ENCODE measurements at places on chromosomes 7 and 10. TPM values are rescaled to one million over a fixed set of nuclear protein-coding genes. Genes with fewer than 3 reads are reported as not detected.

- peaks cover 6% of the 10 kb centered on the region for H3K4me1 ChIP-seq
- DNase-seq = no peak
- H3K27me3 ChIP-seq = no peaks in the 10 kb centered on the region
- no peaks in the 10 kb centered on the region for H3K36me3 ChIP-seq
These were observed 383.0 kb downstream of the HPSE2 start for GRCh38 chr10:98852686-98853085.

- DNase-seq = no peak
- H3K27ac ChIP-seq = no peak overlapping the region
- peaks cover 19% of the 10 kb centered on the region for H3K4me1 ChIP-seq
- no peaks in the 10 kb centered on the region for H3K27me3 ChIP-seq
- H3K4me3 ChIP-seq = no peak overlapping the region
These were observed 4.1 kb upstream of the SFR1 start for GRCh38 chr10:104117839-104118323.

GRCh38 chr7:57425969-57426628 lies 23.9 kb upstream of the ZNF716 start:
- no peak overlapping the region for H3K27ac ChIP-seq
- peaks cover 46% of the 10 kb centered on the region for H3K36me3 ChIP-seq
- H3K4me1 ChIP-seq = no peaks in the 10 kb centered on the region
- DNase-seq = no peak

DNA sequence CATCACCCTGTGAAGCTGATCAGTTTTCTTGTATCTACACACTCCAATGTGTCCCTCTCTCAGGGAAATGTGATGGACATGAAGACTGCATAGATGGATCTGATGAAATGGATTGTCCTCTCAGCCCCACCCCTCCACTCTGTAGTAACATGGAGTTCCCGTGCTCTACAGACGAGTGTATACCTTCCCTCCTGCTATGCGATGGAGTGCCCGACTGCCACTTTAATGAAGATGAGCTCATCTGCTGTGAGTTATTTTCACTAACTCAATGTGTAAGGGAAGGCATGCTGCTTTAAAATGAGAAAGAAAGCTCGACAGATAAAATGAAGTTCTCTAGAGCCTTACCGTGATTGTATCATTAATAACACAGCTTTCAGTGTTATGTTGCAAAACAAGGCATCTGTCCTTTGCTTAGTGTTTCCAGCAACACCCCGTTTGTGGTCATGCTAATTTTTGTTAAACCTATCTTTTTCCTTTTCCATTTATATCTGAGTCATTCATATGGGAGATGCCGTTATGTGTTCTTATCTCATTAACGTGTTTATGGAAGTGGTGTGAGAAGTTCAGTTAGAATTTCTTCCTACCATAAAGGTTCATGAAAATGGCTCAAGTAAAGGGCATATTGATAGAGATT lies 220.9 kb upstream of the PLXDC2 start:
- no peaks in the 10 kb centered on the region for H3K4me1 ChIP-seq
- no peaks in the 10 kb centered on the region for H3K27me3 ChIP-seq
- H3K36me3 ChIP-seq = no peaks in the 10 kb centered on the region

- no peaks in the 10 kb centered on the region for H3K36me3 ChIP-seq
- H3K27ac ChIP-seq = peak overlapping the region; percentile 18
- H3K4me1 ChIP-seq = peaks cover 41% of the 10 kb centered on the region
- H3K27me3 ChIP-seq = no peaks in the 10 kb centered on the region
- no peak overlapping the region for H3K4me3 ChIP-seq
- DNase-seq = no peak
These were observed 142.2 kb upstream of the INSYN2A start for GRCh38 chr10:127338399-127339110.

- no peaks in the 10 kb centered on the region for H3K4me1 ChIP-seq
- DNase-seq = peak; percentile 84
- H3K36me3 ChIP-seq = no peaks in the 10 kb centered on the region
- no peaks in the 10 kb centered on the region for H3K27me3 ChIP-seq
These were observed 56.2 kb upstream of the TM9SF3 start for GRCh38 chr10:96642973-96643372.

GRCh38 chr7:130141884-130142653 lies 63.1 kb downstream of the TMEM209 start:
- H3K27ac ChIP-seq = peak overlapping the region; percentile 92
- no peak for DNase-seq
- H3K4me1 ChIP-seq = peaks cover 23% of the 10 kb centered on the region

DNA sequence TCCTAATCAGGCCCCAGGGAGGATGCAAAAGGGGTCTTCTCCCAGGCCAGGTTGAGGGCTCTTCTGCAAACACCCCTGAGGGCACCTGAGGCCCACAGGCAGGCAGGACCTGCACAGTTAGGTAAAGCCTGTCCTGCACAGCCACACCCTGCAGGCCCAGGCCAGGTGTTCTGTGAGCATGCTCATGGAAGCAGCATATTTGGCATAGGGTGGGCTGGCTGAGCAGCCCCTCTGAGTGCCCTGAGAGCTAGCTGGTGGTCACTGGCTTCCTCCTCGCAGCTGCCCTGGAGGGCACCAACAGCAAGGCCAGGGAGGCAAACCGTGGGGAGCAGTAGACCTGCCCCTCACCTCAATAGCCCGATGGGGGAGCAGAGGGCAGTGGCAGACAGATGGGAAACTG lies 3.7 kb upstream of the RET start:
- no peak overlapping the region for H3K4me3 ChIP-seq
- peaks cover 13% of the 10 kb centered on the region for H3K4me1 ChIP-seq
- peaks cover 25% of the 10 kb centered on the region for H3K27me3 ChIP-seq
- H3K36me3 ChIP-seq = no peaks in the 10 kb centered on the region
- no peak overlapping the region for H3K27ac ChIP-seq

DNA sequence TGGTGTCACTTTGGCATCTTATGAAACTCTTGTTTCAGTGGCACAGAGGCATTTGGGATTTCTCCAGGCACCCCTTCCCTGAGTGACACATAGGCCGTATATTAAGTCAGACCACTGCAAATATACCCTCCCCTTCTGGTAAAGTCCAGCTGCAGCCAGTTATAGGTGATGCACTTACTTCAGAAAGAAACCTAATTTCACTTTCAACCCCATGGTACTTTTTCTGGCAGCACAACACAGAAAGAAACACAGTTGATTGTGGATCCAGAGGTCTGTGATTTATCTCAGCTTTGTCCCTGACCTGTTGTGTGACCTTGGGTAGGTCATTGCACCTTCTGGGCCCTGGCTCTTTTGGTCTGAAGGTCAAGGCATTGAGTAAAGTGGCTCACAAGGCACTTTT lies 173.2 kb downstream of the BUB3 start:
- no peak for DNase-seq
- H3K27ac ChIP-seq = no peak overlapping the region
- peaks cover 15% of the 10 kb centered on the region for H3K36me3 ChIP-seq
- H3K4me3 ChIP-seq = no peak overlapping the region
- peaks cover 6% of the 10 kb centered on the region for H3K4me1 ChIP-seq
- no peaks in the 10 kb centered on the region for H3K27me3 ChIP-seq

DNA sequence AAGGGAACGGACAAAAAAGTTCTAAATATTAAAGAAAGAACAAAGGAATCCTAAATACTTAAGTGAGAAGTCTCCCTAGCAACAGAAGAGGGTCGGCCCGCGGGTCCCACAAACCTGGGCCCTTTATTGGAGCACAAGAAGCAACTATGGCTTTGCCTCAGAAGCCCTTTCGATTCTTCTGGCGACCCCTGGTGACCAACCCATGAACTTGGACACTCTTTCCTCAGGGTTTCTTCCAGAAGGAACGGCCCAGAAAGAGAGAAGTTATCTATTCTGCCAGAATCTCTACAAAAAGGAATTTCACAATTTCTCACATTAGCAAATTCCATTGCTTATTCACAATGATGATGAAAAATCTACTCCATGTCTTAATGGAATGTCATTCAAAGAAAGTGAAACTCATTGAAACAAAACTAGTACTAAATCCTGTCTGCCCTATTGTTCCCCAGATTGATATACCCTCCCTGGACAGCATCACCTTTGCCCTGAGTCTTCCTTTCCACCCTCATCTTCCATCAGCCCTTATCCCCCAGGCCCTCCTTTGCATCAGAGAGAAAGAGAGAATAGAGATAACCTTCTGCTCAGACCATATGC lies 43.7 kb downstream of the CPVL start:
- no peaks in the 10 kb centered on the region for H3K36me3 ChIP-seq
- no peaks in the 10 kb centered on the region for H3K27me3 ChIP-seq
- H3K4me3 ChIP-seq = no peak overlapping the region
- H3K4me1 ChIP-seq = peaks cover 4% of the 10 kb centered on the region
- DNase-seq = peak; percentile 81

DNA sequence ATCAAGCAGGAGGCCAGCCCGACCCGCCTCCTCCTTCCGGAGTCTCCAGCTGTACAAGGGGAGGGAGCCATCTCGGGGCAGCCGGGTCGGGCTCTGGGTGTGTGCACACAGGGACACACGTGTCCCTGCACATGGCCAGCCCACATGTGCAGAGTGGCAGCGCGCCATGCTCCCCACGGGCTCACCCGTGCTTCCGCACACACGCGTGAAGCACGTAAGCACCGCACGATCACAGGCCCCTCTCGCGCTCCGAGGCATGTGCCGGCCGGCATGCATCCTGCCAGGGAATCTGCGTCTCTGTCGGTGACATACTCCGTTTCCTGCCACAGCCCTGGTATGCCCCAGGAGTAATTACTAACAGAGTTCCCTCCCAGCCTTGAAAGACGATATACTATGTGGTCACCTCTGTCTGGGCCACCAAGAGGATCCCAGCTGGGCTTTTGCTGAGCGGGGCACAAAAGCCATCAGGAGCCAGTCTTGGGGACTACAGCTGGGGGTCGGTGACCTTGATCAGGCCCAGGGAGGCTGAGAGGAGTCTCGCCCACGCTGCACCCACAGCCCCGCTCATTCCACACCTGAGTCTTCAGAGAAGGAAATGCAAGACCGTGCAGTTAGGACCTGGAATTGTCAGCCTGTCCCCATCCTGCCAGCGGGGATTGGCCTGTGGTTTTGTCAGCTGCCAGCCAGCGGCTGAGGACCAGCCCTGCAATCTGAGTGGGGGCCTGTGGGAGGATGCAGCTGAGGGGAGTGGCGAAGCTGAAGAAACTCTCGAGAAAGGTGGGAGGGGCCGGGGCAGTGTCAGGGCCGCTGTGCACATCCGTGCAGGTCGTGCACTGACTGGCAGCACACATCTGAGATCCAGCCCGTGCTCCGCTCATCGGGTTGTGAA lies 11.0 kb upstream of the LFNG start:
- H3K36me3 ChIP-seq = no peaks in the 10 kb centered on the region
- no peak for DNase-seq
- no peaks in the 10 kb centered on the region for H3K27me3 ChIP-seq

DNA sequence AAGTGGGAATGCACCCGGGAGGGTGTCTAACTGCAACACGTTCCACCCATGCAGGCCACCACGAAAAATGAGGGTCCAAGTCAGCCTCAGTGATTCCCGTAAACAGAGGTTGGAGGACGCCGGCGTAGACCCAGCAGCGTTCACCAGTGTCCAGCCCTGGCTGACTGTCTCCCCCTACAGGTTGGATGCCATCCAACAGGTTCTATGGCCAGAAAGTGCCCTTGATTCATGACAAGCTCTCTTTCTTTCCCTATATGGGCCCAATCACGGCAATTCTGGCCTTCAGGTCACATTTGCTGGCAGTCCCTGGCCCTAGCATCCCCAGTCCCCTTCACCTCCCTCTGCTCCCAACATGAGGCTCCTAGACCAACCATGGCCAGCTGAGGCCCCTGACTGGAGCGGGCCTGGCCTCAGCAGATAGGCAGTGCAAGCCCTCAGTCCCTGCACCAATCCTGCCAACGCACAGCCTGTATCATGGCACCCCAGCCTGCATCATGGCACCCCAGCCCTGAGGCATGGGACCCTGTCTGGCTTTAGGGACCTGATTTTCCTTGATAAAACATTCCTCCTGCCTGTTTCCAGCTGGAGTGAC lies 227.4 kb downstream of the GRID1 start:
- peaks cover 11% of the 10 kb centered on the region for H3K4me1 ChIP-seq
- H3K36me3 ChIP-seq = no peaks in the 10 kb centered on the region
- no peak overlapping the region for H3K4me3 ChIP-seq
- H3K27ac ChIP-seq = no peak overlapping the region
- no peaks in the 10 kb centered on the region for H3K27me3 ChIP-seq

DNA sequence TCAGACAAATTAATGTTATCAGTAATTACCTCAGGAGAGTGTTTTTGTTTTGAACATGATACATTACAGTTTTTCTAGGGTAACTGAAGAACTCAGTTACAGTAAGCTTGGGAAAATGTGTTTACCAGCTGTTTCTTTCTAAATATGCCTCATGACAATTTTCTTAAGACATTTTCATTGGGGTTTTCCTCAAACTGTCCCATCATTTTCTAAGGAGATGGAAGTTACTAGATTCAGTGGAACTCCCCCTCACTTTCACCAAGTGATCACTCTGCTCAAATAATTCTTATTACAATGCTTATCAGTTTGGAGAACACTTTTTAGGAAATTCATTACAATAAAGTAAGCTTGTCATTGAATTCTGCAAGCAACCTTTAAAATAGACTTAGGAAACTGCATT lies 6.4 kb upstream of the SPAG6 start:
- peaks cover 96% of the 10 kb centered on the region for H3K27me3 ChIP-seq
- H3K27ac ChIP-seq = no peak overlapping the region
- no peaks in the 10 kb centered on the region for H3K36me3 ChIP-seq
- no peak overlapping the region for H3K4me3 ChIP-seq

- H3K4me1 ChIP-seq = peaks cover 6% of the 10 kb centered on the region
- H3K27ac ChIP-seq = no peak overlapping the region
- DNase-seq = no peak
- H3K36me3 ChIP-seq = no peaks in the 10 kb centered on the region
- no peaks in the 10 kb centered on the region for H3K27me3 ChIP-seq
- no peak overlapping the region for H3K4me3 ChIP-seq
These were observed 283.0 kb downstream of the TCF7L2 start for GRCh38 chr10:113232928-113233511.

DNA sequence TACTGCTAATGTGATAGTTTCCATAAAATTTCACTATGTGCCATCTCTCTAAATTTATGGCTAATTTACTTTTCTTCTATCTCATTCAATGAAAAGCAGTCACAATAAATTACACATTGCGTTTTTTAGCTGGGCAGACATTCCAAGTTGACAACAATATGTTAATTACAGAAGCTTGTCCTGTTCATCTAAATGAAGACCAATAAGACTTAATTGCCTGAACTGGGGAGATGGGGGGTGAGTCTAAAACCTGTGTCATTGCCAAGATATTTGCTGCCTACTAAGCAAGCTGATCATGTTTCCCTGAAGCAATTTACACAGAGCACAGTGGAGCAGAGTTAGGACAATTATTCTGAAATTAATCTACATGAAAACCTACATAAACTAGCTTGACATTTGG lies 89.3 kb upstream of the ADRB1 start:
- no peak overlapping the region for H3K27ac ChIP-seq
- DNase-seq = no peak
- no peaks in the 10 kb centered on the region for H3K36me3 ChIP-seq
- no peaks in the 10 kb centered on the region for H3K27me3 ChIP-seq
- H3K4me1 ChIP-seq = no peaks in the 10 kb centered on the region

GRCh38 chr7:16606704-16607103 lies 38.9 kb downstream of the ANKMY2 start:
- H3K4me1 ChIP-seq = no peaks in the 10 kb centered on the region
- no peak overlapping the region for H3K4me3 ChIP-seq
- DNase-seq = no peak
- no peaks in the 10 kb centered on the region for H3K27me3 ChIP-seq

GRCh38 chr7:151843181-151843580 lies 33.7 kb downstream of the PRKAG2 start:
- H3K36me3 ChIP-seq = no peaks in the 10 kb centered on the region
- peaks cover 4% of the 10 kb centered on the region for H3K4me1 ChIP-seq
- H3K4me3 ChIP-seq = no peak overlapping the region
- H3K27ac ChIP-seq = no peak overlapping the region

NOD1 gene
- total RNA-seq = 6.3 TPM

NAT16 gene
- 0.62 TPM for total RNA-seq

TMEM236 gene
- total RNA-seq = 0.04 TPM

PIK3CG gene
- total RNA-seq = 0.11 TPM

TMEM196 gene
- 0.42 TPM for total RNA-seq

VPS50 gene
- total RNA-seq = 11.2 TPM

DEPP1 gene
- 2.1 TPM for total RNA-seq

CNTNAP2 gene
- total RNA-seq = 63.8 TPM

DENND2A gene
- total RNA-seq = 10.0 TPM

PPP1R3C gene
- total RNA-seq = 2.8 TPM

RET gene
- 17.8 TPM for total RNA-seq

TDRD1 gene
- 0.57 TPM for total RNA-seq
